Globus pallidus (tissue), 1 donor: ENCODE measurements at places on chromosomes 12 and 14.
A peak's percentile ranks its signal among the peaks of the same experiment; 100 is the strongest.

DNA sequence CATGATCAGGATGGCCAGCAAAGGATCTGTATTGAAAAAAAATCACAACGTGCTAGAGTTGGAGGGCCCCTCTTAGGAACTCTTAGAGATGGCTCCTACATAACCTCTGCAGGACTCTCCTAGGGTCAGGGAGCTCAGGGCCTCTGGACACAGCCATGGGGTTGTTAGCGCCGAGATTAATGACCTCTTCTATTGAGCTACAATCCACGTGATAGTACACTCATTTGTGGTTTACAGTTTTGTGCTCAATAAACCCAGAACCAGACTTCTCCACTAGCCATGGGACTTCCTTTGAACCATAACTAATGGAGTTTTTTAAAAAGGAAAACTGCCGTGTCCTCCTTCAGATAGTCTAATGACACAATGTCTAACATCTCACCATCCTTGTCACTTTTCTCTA lies 29.6 kb upstream of the HDAC7 start:
- DNase-seq, result no peak

DNA sequence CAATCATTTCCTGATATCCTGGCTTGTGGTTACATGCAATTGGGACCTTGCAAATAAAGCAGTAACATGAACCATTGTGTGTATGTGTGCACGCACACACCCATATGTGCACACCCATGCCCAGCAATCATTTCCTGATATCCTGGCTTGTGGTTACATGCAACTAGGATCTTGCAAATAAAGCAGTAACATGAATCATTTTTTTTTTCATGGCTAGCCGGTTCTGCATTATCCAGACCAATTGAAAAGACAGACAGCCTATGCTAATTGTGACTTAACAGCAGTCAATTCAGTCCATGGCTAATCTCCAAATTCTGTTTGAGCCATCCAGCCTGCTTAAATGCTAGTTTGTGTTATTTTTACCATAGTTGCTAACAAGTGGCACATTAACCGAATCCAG lies 134.3 kb downstream of the TTC7B start:
- no peak for DNase-seq

DNA sequence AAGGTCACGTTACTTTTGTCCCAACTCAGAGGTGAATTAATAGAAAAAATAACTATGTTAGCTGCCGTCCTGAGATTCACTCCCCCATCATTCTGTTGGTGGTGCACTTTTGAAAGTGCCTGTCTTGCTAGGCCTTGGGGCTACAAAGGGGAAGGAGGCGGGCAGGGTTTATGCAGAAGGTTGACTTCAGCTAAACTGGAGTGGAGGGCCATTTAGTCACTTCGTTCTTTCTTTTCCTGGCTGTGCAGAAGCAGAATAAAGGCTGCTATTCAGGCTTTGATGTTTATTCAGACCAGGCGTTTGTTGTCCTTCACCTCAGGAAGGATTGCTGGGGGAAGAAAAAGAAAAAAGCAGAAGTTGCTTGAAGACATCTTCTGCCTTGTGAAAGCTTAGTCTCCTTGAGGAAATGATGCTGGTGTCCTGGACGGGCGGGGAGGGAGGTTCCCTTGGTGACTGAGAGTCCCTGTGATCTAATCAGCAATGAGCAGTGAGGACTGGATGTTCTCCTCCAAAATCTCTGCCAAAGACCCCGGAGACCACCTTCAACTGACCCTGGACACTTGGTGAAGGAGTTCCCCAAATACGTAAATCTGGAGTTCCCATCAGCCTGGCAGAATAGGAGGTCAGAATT lies 4.0 kb downstream of the GLT1D1 start:
- DNase-seq, result no peak

DNA sequence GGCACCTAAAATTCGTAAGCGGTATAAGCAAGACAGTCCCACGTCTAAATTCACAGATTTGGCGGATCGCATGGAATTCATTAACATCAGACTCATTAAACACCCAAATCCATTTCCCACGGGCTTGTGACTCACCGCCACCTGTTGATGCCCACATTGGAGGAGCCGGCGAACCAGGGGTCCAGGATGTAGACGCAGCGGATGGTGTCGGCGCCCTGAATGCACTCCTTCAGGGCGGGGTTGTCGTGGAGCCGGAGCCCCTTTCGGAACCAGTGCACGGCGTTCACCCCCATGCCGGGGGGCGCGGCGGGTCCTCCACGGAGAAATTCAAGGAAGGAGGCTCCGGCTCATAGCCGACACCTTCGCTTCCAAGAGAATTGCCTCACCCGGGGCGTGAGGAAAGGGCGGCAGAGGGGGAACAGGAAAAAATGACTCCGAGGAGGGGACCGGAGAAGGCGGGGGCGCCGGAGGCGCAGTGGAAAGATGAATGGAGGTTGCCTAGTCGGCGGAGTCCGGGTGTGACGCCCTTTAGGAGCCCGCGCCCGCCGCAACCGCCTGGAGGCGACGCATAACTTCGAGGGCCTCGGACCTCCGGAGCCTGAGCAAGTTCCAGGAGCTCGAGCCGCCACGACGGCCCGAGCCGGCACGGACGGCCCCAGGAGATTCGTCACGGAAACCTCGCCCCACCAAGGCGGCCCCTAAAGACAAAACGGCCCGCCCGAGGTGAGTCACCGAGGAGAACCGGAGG lies 506 bp downstream of the CRY1 start:
- peak; percentile 20 for DNase-seq

GRCh38 chr12:132147423-132148367 lies 3.4 kb downstream of the NOC4L start:
- DNase-seq, result no peak

DNA sequence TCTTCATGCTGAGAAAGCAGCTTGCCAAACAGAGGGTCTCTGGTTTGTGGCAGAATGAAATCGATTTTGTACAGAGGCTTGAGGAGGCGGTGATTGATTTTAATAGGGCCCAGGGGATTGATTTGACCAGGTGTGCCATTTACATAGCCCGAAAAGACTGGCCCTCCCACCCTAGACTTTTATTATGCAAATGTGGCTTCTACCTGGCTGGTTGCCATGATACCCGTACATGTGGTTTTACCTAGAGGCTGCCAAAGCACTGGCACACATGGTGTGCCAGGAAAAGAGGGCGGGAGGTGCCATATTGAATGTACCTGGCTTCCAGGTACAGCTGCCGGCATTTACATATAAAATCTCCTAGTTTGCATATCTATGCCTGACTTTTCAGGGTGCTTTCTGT lies 18.0 kb upstream of the GUCY2C start:
- no peak for DNase-seq

DNA sequence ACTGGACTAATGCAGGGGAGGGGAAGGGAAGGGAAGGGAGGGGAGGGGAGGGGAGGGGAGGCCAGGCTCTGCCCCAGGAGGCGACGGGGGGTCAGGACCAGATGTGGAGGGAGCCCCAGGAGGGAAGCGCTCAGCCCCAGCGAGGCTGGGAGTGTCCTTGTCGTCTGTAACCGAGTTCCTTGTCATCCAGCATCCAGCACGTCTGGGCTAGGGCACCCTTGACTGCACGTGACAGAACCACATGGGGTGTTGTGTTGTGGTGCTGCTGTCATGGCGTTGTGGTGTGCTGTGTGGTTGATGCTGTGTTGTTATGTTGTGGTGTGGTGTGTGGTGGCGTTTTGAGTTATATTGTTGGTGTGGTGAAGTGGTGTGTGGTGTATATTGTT lies 28.4 kb upstream of the SFSWAP start:
- no peak for DNase-seq

DNA sequence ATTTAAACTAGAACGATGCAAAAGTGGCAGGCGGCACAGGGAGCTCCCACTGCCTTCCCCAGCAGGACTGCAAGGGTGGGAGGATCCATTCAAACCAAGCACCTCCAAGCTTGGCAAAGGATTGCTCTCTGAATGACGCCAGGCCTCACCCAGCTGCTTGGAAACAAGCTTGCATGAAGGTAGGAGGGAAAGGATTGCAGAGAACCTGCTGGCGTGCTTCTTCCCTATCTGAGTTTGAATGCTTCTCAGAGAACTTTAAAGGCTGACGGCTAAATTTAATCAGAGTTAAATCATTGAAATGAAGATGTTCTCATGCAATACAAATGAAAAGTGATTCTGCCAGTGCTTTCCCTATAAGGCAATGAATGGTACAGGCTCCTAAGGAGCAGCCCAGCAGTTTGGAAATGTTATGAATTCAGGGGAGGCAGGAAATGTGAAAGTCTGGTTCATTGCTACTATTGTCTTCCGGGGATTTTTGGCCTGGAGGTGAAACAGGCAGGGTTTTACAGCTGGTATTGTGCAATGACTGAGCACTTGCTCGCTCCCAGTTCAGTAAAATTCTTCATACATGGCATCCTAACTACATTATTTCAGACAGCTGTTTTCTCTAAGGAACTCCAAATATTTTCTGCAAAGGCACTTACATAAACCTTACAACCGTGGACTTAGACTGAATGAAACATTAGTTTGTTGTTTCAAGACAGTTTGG lies 31.9 kb upstream of the DUSP6 start:
- DNase-seq, result no peak

GRCh38 chr12:46131732-46132469 lies 136.9 kb downstream of the SLC38A1 start:
- DNase-seq, result no peak

DNA sequence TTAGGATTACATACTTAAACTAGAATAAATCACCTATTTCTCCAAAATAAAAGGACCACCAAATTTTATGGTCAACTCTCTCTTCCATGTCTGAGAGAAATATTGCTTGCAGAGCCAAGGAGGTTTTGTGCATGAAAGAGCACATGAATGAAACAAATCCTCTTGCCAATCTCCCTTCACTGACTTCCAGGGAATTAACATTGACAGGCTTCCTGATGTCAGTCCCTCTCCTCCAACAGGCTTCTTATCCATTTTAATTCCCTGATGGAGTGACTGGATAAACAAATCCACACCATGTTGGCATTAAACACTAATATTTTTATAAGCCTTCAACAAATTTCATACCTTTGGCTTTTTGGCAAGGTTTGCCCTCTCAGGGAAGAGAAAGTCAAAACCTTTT lies 45.3 kb upstream of the CNTN1 start:
- DNase-seq, result no peak

- DNase-seq, result no peak
Observed at GRCh38 chr12:7758766-7759140, 6.3 kb upstream of the NANOGNB start.

DNA sequence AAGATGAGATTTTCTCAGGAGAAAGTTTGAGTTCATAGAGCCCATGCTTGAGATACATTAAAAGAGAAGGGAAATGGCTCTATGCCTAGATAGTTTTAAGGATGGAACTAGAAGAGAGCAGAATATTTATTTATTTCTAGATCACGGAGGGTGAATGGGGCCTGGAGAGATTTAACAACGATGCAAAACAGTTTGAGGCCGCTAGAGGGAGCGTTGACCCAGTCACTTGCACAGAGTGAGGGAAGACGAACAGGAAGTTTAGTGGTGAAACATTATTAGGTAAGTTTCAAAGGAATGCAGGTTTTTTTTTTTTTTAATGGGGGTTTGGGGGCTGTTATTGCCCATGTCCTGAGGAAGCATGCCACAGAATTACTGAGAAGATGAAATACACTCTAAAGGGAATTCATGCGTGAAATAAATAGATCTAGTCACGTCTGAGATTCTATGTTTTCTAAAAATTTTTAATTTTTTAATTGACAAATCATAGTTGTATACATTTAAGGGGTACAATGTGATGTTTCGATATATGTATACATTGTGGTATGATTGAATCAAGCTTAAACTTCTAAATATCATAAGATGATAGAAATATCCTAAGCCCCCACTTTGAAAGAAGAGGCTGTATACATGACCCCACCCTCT lies 14.8 kb upstream of the PPP1R1A start:
- peak; percentile 60 for DNase-seq

- no peak for DNase-seq
Observed at GRCh38 chr12:107642240-107642639, 43.4 kb upstream of the PWP1 start.

GRCh38 chr14:92439537-92440344 lies 73.8 kb upstream of the RIN3 start:
- no peak for DNase-seq

DNA sequence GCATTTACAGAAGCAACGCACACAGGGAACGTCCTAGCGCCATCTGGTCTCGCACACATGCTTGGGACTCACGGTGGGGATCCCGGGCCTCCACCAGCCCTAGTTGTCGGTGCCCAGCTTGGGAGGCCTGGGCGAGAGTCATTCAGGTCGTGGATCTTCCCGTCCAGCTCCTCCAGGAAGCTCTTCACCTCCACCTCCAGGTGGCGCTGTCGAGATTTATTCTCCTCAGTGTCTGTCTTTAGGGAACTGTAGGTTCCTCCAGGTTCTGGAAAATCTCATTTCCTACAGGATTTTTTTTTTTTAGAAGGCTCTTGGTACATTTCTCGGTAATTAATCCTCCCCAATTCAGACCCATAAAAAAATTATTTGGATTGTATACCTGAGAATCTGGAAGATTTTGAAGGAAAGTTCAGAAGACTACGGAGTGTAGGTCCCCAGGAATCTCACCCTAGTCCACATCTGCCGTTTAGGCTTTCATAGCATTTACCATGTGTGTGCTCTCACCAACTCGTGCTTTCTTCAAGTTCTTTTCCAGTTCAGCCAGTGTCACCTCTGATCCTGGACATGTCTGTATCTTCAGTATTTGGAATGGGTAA lies 910.0 kb downstream of the TMEM121 start:
- DNase-seq, result peak; percentile 24

DNA sequence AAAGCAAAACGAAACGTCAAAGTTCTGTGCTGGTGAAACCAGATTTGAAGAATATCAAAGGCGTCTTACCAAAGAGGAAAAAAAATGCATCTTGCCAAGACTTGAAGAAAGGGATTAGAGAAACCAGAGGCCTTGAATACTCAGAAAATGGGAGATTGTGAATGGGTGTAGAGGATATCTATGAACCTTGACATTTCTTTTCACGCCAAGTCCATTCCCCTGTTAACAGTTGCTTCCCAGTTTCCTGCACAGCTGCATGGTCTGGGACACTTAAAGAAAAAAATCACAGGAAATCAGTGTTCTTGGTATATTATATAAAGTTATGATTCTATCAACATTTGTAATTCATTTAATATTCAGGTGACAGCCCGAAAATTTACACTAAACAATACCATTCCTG lies 1.4 kb upstream of the GTF2A1 start:
- no peak for DNase-seq

DNA sequence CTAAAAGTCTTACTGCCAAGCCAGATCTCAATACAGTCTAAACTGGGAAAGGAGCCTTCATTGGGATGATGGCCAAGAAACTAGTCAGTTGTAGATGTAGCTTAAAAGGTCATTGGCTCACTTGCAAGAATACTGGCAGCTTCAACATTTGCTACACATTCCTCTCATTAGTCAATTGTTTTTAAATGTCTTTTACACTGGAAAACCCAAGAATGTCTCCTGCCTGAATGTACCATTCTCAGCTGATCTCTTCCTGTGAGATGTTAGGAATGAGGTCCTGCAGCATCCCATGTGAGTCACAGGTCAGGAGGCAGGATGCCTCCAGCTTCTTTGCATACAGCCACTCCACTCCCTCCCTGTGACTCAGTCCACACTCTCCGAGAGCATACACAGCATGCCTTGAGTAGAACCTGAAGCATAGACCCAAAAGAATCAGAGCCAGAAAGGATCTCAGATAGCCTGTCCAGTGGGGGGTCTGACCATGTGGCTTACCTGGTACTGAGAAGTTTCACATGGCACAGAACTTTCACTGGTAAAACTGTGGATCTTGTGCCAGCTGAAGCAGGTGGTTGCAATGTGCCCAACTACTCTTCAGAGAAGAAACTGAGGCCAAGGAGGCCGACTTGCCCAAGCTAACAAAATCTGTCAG lies 56.0 kb upstream of the HECTD1 start:
- peak; percentile 11 for DNase-seq
